ENCODE measurements at places on chromosomes 12 and 14.

- DNase-seq: no peak
Observed at GRCh38 chr14:103684471-103684870, 30.8 kb downstream of the XRCC3 start.

DNA sequence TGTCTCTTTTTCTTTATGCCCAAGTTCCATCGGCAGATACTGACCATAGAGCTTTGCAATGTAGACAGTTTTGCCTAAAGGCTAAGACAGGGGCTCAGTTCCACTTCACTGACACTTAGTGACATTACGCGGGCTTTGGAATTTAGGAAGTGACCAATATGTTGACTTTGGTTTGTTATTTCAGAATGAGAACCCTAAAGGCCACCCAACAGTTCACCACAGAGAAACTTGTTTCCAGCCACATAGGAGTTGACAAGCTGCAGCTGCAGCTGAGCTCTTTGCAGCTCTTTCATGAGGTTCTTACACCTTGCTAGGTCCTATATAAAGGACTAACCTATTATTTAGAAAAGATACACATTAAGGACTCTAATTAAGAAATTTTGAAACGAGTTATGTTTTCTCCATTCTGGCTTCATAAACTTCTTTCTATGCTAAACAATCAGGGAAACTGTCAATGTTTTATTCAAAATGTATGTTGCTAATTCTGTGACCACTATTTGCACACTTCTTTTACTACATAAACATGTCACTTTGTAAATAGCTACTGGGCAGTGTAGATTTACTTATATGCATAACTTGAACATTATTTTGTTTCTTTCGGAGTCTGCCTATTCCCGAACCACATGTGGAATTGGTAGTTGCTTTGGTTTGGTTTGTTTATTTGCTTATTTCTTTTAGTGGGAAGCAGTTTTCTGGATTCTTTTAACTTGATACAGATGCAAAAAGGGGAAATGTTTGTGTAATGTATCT, 18.5 kb upstream of the KLRD1 start:
- no peak for DNase-seq

DNA sequence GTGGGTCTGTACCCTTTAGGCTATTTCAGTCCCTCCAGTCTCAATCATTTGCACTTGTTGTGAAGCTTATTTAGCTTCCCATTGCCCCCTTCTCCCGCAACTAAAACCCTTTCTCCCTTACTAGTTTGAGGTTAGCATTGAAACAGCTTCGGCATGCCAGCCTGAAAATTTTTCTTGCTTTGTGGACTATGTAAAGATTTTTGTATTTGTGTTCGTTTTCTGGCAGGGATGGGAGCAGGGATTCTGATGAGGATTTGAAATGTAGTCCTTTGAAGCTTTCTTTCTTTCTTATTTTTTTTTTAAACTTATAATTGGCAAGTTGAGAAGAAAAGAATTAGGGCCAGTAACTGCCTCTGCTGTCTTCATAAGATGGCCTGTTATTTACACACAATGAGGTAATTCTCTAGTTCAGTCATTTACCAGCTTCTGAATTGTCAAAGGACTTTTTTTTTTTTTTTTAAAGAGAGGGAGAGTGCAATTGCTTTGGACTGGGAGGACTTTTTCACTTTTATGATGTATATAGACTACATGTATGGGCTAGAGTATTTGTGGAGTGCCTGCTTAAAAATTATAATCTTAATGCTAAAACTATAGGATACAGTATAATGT, 29.0 kb downstream of the PALS1 start:
- no peak for DNase-seq

DNA sequence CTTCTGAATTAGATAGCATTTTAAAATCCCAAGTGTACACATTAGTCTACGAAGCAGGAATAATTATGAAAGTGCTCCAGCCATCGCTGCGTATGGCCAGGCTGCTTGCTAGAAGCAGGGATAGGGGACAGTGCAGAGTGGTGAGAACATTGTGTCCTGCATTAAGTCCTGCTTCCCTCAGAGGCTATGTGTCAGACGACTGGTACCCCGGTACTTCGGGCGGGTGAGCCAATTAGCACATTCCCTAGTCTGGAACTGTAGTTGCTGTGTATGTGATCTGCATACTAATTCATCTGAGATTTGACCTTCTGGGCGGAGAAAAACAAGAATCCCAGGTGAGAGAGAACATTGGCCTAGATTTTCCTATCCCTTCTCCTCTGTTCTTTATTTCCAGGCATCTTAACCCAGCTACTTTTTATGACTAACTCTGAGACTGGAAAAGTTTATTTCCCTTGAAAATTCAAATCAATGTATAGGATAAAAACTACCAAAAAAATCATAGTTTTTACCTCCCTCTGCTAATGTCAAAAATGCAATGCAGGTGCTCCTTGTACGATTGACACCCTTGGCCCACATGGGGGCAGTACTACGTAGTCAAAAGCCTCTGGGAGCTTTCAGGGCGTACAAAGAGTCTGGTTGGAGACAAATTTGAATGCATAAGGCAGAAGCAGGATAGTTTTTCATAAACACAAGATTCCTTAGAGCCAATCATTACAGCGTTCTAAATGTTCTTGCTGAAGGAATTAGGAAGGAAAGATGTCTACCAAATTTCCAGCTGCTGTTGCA, 764.3 kb downstream of the NOVA1 start:
- DNase-seq: no peak

DNA sequence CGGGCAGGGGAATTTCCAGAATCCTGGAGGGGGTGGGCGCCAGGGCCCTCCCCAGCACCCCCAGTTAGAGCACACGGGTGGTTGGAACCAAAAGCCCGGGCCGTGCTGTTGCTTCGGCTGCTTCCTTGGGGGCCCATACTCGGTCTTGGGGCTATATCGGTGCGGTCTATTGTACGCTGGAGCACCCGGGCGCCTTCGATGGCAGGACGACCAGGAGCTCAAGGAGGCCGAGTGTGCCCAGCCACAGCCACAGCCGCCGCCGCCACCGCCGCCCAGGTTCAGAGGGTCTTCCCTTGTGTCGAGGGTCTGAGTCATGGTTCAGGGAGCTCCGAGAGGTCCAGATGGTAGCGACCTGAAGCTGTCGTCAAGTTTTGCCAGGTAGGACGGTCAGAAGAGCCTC, 548 bp downstream of the CCER1 start:
- DNase-seq: no peak

GRCh38 chr12:49377386-49377785, 10.1 kb downstream of the SPATS2 start:
- no peak for DNase-seq

DNA sequence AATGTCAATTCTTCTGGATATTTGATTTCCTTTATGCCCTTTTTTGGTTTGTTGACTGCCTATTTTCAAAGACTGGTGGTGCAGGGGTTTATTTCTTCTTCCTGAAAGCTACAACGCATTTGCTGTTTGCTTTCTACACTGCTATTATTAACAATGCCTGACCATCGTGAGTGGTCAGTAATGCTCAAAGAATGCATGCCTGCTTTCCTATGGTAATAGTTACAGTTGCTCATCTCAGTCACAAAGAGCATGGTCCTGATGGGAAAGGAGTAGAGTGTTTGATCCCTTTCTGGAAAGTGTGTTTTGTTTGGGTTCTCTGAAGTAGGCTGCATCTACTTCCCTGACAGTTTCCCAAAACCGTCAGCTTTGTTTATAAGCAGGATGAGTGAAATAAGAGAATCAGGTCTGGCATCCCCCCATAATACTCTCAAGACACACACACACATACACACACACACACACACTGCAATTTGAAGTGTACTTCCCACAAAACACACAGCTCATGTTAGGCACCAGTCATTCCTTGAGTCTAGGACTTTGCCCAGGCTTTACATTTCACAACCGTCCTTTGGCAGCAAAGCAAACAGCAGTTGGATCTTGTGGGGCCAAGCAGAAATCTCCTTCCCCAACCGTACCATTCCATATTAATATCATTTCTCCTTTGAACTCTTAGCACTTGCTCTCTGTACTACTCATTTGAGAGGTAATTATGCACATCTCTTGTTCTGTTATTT, 56.6 kb downstream of the SUDS3 start:
- no peak for DNase-seq

DNA sequence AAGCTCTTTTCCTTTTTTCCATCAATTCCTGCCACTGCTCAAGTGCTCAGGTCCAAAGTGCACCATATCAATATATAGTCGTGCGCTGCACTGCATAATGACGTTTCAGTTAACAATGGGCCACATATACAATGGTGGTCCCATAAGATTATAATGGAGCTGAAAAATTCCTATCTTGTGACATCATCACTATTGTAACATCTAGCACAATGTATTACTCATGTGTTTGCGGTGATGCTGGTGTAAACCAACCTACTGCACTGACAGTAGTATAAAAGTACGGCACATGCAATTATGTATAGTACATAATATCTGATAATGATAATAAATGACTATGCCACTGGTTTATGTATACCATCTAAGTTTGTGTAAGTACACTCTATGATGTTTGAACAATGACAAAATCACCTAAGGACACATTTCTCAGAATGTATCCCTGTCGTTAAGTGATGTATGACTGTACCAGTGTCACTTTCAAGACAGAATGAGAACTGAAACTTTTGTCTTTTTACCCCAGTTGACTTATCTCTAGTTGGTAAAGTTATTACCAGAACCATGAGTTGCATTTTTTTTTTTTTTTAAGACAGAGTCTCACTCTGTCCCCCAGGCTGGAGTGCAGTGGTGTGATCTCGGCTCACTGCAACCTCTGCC, 53.7 kb upstream of the INSM2 start:
- DNase-seq: no peak

- no peak for DNase-seq
Observed at GRCh38 chr12:57435293-57435692, 709 bp downstream of the INHBC start.

- no peak for DNase-seq
Observed at GRCh38 chr12:70885956-70886355, 34.6 kb downstream of the PTPRR start.

DNA sequence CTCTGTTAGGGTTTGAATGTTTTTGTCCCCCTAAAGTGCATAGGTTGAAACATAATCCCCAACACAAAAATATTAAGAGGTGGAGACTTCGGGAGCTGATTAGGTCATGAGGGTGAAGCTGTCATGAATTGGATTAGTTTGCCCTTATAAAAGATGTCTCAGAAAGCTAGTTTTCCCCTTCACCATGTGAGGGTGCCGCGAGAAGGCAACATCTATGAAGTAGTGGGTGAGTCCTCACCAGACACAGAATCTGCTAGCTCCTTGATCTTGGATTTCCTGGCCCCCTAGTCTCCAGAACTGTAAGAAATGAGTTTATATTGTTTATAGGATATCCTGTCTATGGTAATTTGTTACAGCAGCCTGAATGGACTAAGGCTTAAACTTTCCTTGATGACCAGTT, 301.5 kb upstream of the ATP2B1 start:
- no peak for DNase-seq

DNA sequence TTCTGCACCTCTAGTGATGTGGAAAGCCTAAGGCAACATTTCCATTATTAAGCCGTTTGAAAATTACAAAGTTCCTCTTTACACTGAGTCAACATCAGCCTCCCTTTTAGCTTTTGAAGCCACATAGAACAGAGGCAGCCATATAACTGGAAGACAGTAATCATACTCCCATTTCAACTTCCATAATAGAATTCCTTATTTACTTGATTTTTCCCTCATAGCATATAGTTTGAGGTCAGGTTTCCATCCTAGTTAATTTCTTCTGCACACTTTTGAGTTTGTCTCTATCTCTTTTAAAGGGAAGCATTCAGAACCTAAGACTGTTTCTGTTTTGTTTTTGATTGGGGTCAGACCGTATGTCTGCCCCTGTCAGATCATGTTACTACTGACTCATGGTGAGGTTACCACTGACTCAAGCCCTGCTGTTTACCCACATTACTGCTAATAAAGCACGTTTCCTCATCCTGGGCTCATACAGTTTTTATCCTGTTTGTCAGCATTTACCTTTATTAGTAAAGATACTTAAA, 161.0 kb downstream of the SLC38A4 start:
- peak; percentile 73 for DNase-seq

DNA sequence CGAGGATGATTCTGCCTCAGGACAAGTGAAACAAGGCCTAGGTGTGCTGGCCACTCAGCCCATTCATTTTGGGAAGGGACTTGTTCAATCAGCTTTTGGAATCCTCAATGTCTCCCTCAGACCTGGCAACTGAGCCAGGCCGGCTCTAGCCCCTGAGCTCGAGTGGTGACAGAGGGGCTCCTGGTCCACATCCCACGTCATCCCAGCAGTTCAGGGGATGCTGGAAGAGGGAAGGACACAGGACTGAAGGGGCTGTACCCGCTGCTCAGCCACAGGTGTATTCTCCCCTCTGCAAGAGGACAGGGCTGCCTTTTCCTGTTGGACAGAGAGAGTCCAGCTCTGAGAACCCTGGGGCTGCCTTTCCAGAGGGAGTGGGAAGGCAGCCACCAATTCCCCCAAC, 244.6 kb upstream of the SFSWAP start:
- no peak for DNase-seq

- DNase-seq: no peak
Observed at GRCh38 chr12:52066346-52067080, 3.3 kb upstream of the ATG101 start.

GRCh38 chr12:39915249-39915648, 190.6 kb downstream of the SLC2A13 start:
- no peak for DNase-seq

DNA sequence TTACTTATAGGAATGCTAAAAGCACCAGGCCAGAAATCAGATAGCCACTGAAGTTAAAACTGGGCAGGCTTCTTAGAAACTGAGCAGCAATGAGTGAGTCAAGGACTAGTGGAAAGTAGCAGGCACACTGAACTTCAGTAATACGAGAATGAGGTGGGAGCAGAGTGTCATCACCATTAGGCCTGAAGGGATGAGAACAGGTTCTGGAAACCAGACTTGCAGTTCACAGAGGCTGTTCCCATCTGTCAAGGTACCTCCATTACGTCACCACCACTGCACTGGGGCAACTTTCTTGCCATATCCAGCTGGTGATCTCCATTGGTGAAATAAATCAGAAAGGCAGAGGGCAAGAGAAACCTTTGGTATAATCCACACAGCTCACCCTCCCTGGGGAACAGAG, 15.6 kb downstream of the ZNF10 start:
- no peak for DNase-seq

GRCh38 chr14:20659813-20660395, 18.4 kb upstream of the OR6S1 start:
- no peak for DNase-seq

DNA sequence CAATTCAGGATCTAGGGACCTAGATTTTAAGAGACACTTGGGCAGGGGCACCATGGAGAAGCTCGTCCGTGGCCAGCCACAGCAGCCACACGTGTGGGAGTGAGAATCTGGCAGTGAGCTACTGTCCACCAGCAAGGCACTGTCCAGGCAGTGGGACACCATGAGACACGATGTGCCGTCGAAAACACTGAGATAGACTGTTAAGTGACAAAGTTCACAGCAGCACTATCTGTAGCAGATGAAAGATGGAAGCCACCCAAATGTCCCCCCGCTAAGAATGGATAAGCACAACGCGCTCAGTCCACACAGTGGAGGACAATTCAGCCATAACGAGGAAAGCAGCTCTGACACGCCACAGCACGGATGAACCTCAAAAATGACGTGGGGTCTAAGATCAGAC, 19.7 kb downstream of the RILPL1 start:
- no peak for DNase-seq

Data from HTR-8/SVneo (cell line).